ENCODE measurements at places on chromosomes 11 and 22.

DNA sequence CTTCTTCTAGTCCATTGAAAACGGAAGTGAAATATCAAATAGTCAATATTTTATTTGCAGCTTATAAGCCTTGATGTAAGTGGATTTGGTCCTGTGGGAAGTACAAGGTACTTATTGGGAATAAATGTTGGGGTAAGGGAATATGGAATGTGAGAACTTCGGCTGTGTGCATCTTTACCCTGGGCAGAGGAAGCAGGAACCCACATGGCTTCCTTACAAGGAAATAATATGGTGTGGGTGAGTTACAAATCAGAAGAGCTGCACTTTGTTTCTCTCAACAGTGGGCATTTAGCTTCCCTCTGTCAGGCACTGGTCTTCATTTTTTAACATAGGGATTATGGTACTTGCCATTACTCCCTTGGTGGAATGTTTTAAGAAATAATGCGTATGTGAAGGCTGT lies 77.9 kb downstream of the SCN3B start:
- no peak for DNase-seq

DNA sequence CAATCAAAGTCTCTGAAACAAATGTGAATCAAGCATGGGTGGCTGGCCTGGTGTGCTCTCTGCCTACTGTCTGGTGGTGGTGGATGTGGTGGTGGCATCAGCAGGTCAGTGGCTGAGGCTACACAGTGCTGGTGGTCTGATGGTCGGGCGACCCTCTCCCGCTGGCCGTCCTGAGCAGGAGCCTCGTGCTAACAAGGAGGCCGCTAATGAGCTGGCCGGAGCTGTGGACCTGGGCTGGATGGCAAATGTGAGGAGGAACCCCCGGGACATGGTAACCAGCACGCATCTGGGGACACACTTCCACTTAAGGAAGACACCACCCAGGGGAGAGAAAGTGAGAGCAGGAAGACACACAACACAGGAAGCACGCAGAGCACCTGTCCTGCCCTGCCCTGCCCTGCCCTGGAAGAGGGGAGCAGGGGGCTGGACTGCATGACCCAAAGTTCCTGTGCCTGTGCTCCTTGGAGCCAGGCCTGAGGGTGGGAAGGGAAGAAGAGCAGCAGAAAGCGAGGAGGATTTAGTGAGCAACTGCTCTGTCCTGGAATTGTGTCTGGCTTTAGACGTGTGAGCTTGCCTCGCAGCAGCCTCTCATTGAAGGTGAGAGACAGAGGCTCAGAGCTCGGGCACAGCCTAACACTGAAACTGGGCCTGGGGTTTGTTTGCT lies 23.7 kb downstream of the SLC37A2 start:
- DNase-seq, result no peak

DNA sequence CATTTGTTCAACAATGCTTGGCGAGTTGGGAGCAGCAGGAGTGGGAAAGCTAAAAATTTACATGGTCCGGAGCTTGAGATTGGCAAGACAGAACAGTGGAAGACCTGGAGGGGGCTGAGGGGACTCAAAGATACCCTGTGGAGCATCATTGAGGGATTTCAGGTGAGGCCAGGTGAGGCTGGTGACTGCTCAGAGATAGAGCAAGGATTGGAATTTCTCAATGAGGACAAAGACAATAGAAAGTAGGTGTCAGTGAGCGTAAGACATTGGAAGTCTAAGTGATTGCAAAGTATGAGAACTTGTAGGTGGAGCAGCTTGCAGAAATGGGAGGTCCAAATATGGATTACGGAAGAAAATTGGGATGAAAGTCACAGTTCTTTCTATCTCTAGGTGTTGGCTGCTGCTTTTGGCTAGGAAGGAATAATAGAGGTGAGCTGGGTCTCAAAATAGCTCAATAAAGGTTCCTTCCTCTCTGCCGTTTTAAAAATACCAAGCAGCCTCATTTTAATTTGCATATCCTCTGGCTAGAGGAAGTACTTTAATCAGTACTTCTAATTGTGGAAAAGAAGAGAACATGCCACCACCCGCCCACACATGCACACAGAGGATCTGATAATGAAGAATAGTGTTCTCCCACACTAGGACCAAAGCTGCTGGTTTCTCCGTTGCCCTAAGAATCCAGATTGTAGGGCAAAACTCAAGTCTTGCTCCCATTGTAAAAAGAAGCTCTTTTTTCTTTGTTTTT lies 41.8 kb upstream of the SORL1-AS1 start:
- DNase-seq, result peak; percentile 34

DNA sequence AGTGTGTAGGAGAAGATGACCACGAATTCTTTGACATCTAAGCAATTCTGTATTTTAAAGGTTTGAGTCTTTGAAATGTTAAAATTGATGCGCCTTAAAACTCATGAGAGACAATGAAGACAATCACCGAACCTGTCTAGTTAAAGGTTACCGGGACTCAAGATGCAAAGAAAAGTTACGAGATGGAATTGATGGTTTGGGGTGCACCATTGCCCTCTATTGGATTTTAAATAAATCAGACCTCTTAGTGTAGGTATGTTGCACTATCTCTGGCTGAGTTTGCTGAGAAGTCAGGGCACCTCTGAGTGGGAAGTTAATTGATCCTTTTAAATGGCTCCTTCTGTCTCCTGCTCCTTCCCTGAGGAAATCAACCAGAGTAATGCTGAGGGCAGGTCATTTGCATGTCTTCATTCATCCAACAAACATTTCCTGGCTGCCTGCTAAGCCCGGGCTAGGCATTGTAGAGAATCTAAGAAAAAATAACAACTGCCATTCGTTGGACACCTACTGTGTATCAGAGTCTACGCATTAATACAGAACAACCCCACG lies 19.4 kb upstream of the TMA7B start:
- DNase-seq, result peak; percentile 14

- DNase-seq, result no peak
Observed at GRCh38 chr11:65789230-65790103, 2.6 kb downstream of the OVOL1 start.

GRCh38 chr11:21567645-21568290 lies 625.1 kb upstream of the ANO5 start:
- peak; percentile 17 for DNase-seq

DNA sequence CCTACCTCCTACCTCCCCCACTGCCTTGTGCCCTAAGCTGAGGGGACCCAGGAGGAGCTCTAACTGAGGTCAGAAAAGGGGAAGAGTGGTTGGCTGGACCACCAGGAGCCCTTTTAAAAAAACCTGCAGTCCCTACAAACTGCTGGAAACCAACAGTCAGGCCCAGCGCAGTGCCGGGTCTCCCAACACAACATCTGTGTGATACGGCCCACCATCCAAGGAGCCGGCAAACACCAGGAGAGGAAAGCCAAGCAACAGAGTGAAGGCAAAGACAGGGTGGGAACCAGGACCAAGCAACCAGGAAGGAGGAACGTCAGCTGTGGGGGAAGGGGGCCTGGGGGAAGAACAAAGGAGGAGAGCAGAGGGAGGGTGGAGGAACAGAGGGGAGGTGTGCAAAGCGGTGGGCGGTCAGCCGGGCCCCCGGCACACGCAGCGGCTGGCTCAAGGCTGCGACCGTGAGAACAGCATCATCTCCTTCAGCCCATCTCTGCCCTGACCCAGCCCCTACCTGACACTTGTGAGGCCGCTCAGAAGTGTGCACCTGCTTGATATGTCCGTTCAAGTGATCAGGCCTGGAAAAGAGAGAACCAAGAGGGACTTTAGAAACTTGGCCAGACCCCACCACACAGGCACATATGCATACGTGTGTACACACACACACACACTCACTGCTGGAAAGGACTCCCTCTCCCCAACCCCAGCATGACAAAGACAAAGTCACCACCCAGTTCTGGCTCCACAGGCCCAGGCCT lies 3.6 kb downstream of the PATZ1 start:
- DNase-seq, result no peak

DNA sequence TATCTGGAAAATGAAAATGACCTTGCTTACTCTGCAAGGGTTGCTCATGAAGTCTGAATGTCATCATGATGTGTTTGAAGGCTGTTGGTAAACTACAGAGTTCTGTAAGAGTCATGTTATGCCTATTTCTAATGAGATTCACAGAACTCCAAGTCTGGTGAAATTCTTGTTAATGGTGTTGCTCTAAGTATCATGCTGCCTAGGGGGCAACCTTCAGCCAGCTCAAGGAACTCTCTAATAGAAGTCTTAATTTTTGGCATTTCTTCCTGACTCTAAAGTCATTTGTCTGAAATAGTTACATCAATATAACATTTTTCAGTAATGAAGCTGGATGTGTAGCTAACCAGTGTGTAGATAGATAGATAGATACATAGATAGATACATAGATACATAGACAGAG lies 302.8 kb downstream of the FAT3 start:
- DNase-seq, result no peak

DNA sequence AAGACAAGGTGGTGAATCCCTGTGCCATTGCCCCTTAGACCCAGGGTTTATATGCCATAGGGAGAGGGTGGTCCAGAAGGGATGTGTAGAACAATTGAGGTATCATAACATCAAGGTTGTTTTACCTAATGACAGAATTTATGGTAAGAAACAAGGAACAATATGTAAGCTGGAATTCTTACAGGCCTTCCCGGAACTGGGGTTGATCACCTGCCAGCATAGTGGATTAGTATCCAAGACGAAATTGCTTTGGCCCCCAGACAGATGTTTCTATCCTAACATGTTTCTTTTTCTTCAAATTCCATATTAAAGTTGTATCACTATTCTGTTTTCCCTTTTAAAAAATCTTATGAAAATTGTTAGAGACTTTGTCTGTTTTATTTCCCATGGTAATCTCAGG lies 343.8 kb upstream of the ANO3 start:
- DNase-seq, result no peak

- no peak for DNase-seq
Observed at GRCh38 chr22:23203452-23204124, 23.3 kb downstream of the BCR start.

GRCh38 chr22:47390026-47390970 lies 627.8 kb downstream of the TBC1D22A start:
- DNase-seq, result no peak

DNA sequence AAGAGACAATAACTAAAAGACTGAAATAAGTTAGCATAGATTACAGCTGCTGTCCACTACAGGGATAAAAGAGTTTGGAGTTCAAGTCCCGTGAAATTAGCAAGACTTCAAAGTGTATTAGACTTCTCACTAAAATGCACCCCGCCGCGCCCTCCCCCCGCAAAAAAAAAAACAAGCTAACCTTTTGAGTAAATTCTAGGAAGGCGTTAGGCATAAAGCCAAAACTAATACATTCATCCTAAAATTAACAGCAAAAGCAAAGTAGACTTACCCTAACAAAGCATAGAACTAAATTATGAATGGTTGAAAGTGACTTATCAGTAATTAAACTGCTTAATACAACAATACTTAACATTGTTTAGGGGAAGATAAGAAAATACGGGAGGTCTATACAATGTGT lies 581.0 kb upstream of the CHORDC1 start:
- no peak for DNase-seq

GRCh38 chr22:35860087-35860733 lies 142.5 kb downstream of the APOL5 start:
- no peak for DNase-seq

DNA sequence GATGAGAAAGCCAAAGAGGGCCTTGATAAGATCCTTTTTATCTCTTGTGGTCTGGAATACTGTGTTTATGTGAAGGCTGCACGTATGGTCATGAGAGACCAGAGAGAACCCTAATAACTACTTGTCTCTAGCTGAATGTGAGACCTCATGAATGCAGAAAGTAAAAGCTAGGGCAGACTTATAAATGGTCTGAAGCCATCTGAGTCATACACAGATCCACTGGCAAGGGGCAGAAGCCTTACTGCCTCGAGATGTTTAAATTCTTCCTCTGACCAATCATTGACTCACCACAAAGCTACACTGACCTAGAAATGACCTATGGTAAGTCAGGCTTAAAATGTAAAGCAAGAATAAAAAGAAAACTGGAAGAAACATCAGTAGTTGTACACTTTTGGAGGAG lies 22.7 kb upstream of the OR4B1 start:
- peak; percentile 13 for DNase-seq

GRCh38 chr22:46894081-46894671 lies 131.7 kb downstream of the TBC1D22A start:
- DNase-seq, result no peak

DNA sequence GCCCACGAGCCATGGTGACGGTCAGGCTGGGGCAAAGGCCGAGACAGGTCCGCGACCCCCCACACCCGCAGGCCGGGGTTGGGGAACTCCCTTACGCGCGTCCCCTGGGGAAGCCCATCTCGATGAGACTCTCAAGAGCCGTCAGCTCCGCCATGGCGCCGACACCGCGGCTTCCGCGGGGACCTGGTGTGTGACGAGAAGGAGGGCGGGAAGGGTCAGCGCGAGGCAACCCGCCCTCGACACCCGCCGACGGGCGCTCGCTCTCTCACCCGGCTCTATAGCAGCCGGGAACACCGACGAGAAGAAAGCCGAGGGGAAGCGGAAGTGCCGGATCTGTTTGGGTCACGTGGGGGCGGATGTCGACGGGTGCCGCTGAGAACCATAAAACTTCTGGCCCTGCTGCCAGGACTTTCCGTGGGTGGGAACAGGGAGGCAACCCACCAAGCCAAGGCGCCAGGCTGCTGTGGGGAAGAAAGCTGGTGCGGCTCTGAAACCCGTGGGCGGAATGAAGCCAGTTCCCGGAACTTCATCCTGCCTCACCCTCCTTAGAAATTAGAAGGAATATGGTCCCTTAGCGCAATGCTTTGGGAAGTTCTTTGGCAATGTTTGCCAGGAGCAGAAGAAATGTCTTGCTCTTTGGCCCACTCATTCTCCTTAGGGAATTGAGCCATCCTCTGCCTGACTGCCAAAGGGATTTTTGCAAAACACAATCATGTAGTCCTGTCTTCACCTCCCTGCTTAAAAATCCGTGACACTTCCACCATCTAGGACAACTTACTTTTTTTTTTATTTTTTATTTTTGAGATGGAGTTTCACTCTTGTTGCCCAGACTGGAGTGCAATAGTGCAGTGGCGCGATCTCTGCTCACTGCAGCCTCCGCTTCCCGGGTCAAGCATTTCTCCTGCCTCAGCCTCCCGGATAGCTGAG lies at the start of gene UBXN1:
TSS of gene UBXN1 (minus strand) at position 304 of the 927 bp plus-strand sequence. CDS start at position 154, 150 bp downstream.
- DNase-seq, result peak; percentile 89

- DNase-seq, result peak; percentile 71
Observed at GRCh38 chr11:57456960-57457642, 3.2 kb upstream of the RTN4RL2 start.

DNA sequence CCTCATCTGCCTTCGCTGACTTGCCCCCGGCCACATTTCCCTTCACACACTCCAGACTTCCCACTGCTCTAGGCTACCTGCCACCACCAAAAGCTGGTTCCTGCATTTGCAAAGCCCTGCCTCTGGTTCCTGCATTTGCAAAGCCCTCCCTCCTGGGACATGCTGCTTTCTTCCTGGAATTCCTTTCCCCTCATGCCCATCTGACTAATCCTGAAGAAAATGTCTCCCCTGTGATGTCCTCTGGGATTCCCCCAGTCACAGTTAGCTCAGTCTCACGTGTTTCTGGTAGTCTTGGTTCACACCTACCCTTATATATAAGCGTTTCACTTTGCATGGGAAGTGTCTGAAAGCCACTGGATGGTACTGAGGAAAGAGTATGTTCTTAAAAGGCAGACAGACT lies 206.9 kb downstream of the DBX1 start:
- DNase-seq, result peak; percentile 67

- no peak for DNase-seq
Observed at GRCh38 chr11:118672846-118673245, 6.6 kb downstream of the TREH start.

GRCh38 chr11:129313541-129314297 lies 61.9 kb upstream of the BARX2 start:
- no peak for DNase-seq

- peak; percentile 38 for DNase-seq
Observed at GRCh38 chr11:746289-747157, 741 bp upstream of the TALDO1 start.

All from epithelial cell of esophagus (primary cell).